ENCODE measurements at places on chromosomes 6 and 20. TPM values are rescaled to one million over a fixed set of nuclear protein-coding genes. Genes with fewer than 3 reads are reported as not detected.

TFAP2C gene
- not detected for total RNA-seq

DNA sequence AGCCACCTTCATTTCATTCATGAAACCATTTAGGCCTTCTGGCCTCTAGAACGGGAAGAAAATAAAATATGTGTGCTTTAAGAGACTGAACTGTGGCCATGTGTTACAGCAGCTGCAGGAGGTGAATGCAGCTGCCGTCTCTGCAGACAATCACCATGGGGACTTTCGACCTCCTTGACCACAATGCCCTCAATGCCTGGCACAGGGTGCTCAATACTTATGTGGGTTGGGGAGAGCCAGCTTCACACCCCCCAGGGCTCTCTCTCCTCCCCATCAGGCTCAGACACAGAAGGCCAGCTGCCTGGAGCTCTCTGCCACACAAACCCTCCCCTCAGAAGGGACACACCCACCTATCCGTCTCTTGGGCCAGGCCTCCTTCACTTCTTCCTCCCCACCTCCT lies 43.5 kb downstream of the ANKRD60 start:
- DNase-seq, result no peak

GRCh38 chr20:13325033-13325432 lies 104.0 kb downstream of the ISM1 start:
- DNase-seq, result no peak

DNA sequence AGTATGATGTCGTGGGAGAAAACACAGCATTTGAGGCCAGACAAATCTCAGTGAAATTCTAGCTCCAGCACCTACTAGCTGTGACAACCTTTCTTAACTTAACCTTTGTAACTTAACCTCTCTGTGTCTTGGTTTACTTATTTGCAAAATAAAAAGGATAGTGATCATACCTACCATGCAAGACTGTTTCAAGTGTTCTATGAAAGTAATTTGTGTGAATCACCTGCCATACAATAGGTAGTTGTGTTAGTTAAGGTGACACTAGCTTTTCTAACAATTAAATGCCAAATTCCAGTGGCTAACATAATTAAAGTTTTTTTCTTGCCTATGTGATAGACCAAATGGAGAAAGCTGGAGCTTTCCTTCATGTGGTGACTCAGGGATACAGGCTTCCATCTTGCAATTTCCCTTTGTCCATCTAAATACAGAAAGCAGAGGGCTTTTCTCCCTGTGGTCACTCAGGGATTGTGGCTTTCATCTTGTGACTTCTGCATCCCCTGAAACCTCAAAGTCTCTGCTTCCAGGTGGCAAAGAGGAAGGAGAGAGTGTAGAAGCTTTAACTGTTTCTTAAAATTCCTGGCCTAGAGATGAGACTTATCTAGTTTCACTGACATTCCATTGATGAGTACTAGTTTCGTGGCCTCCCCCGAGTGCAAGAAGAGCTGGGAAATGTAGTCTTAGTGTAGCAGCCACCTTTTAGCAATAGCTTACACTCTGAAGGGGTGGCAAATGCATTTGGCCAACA lies 311.4 kb downstream of the CLIC5 start:
- no peak for DNase-seq

DNA sequence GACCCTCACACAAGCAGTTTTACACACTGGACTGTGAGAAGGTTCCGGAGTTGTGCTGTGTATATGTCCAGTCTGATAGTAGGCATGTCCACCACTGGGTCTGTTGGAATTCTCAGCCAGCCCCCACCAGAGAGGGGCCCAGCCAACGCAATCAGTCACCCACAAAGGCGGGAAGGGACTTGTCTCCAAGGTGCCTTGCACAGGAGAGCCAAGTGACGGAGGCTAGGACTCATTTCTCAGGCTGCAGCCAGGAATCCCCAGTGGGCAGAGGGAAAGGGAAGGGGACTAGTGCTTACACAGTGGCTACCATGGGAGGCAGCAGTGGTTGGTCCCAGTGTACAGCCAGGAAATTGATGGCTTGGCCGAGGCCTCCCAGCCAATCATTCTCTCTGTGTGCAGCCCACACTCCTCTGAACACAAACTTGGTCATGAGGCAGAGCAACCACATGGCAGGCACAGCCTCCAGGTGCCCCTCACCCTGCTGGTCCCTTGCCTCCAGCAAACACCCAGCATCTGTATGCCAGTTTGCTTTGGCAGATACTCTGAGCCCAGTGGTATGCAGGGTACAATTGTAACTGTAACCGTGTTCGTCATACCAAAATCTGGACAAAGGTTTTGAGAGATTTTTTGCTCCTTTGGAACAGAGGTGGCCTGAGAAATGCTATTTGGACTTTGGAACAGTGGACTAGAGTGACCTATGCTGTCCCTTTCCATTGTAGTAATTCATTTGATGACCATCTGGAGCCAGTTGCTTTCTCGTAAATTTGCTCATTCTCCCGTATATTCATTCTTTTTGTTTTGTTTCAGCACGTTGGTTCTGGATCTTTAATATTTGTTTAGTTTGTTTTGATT lies 72.9 kb upstream of the MYL9 start:
- DNase-seq, result no peak

- peak; percentile 59 for DNase-seq
Measured at GRCh38 chr6:133837801-133838349, 51.0 kb upstream of the TCF21 start.

DNA sequence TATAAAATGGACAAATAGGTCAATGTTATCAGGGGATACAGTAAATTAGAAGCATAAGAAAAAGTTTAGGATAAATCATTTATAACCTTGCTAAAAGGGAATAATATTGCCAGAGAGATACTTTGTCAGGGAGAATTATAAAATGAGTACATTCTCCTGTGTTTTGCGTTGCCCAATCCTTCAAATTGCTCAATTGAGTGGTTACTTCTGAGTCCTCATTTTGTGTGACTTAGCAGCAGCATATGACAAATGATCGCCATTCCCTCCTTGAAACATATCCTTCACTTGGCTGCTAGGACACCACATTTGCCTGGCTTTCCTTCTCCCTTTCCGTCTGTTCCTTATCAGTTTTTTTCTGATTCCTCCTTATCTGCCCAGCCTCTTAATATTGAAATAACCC lies 106.7 kb upstream of the FLRT3 start:
- no peak for DNase-seq

TEAD3 gene
- total RNA-seq, result 26.5 TPM

BFSP1 gene
- total RNA-seq, result 0.57 TPM

DNA sequence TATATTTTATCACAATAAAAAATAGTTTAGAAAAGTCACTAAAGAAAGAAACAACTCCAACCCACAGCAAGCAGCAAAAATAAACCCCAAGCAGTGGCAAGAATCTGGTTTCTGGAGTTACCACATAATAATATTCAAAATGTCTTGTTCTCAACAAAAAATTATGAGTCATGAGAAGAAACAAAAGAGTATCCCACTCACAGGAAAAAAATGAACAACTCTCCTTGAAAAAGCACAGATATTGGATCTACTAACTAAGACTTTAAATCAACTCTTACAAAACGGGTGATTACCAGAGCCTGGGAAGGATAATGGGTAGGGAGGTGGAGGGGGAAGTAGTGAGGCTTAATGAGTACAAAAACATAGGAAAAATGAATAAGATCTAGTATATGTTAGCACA lies 425.6 kb downstream of the PLCB1 start:
- no peak for DNase-seq

DPPA5 gene
- total RNA-seq, result not detected

GRCh38 chr6:131635384-131636340 lies 1.4 kb upstream of the ENPP3 start:
- DNase-seq, result no peak

GATA5 gene
- not detected for total RNA-seq

- no peak for DNase-seq
Measured at GRCh38 chr6:38644951-38645350, 5.2 kb upstream of the BTBD9 start.

DNA sequence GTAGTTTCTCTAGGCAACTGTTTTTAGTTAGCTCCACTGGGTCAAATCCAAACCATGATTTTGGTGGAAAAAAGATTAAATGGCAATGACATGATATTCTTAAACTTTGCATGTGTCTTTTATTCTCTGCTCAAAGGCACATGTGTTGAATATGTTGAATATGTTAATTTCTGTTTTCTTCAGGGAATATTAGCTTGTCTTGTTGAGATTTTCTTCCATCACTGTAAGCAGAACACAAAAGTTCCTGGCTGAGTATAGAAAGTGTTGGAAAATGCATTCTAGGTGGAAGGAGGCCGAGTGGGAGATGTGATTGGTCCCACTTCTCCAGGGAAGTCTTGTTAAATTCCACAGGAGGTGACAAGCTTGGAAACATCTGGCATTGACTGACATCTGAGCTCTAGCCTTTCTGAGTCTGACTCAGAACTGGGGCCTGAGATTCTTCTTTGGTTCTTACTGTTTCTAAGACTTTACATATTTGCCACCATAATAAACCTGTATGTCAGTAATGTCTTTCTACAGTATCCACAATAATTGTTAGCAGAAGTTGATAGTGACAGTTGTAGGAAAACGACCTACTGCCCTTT lies 81.1 kb downstream of the LAMA4 start:
- no peak for DNase-seq

DNA sequence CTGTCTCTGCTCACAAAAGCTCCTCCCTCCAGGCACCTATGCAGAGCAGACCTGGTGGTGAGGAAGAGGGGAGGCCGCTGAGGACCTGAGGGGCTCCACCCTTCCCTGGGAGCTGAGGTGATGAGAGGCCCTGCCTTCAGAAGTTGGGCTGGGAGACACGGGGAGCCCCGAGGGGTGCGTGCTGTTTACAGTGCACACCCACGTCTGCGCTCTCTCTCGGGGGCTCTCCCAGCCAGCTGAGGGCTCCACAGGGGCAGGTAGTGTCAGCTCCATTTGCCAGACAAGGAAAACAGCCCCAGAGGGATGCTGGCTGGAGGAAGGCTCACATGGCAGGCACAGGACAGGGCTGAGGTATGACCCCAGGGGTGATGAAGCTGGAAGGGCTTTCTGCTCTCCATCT lies 13.5 kb upstream of the NOL4L start:
- DNase-seq, result no peak

- peak; percentile 38 for DNase-seq
Measured at GRCh38 chr6:46925563-46926253, 4.0 kb upstream of the ADGRF5 start.

KIAA0408 gene
- 10.4 TPM for total RNA-seq

TXLNB gene
- total RNA-seq, result 170 TPM

DNA sequence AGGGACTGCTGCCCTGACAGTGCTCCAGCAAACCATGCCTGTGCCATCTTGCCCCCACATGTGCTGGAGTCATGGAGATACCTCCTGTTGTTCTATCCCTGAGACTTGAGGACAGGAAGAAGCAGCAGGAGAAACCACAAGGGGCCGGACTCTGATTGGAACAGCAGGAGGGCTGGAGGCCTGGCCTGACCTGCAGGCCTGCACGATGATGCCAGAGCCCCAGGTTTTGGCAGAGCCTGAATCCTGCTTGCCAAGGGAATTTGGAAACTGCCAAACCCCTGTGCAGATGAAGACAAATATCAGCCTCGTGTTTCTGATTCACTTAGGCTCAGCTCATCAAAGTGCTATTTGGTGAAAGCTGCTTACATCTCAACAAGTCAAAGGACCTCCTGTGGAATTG lies 177.6 kb downstream of the MAFB start:
- peak; percentile 61 for DNase-seq

- DNase-seq, result no peak
Measured at GRCh38 chr6:150150458-150150820, 7.6 kb downstream of the PPP1R14C start.

DNA sequence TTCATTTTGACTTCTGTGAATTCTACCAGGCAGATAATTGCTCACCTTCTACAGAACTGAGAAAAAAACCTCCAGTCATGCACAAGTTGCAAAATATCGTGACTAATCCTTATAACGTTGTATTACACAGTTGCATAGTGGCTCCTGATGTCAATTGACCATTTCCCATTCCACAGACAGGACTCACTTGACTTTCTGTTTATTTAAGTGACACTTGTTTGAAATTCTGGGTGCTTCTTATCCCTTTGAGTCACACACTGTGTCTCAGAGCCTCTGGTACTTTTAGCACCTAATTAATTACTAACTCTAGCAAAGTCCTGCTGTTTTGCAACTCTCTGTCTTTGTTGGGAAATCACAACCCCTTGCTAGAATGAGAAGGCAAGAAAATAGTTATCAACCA lies 16.2 kb upstream of the RSPO3 start:
- DNase-seq, result no peak

DEFB123 gene
- not detected for total RNA-seq

TINAG gene
- total RNA-seq, result 0.27 TPM

DNA sequence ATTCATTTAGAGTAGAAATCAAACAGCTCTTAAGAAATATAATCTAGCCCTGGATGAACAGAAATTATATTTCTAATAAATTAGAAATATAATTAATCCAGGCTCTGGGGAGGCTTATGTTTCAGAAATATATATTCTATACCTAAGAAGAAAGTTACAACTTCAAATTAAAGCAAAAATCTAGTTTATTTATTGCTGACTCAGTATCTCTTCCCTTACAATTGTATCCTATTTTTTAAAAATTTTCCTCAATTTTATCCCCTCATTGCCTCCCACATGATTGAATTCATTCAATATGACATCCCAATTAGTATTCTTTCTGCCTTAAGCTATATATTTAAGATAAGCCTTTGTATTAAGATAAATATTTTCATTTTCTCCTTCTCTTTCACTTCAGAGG lies 71.4 kb downstream of the HS3ST5 start:
- DNase-seq, result no peak

FNDC11 gene
- total RNA-seq, result 0.14 TPM

- no peak for DNase-seq
Measured at GRCh38 chr6:141309295-141309694, 823.4 kb upstream of the GJE1 start.

- no peak for DNase-seq
Measured at GRCh38 chr20:64130271-64130670, 22.9 kb upstream of the NPBWR2 start.

- no peak for DNase-seq
Measured at GRCh38 chr6:131890091-131890490, 61.1 kb downstream of the CCN2 start.

NOX3 gene
- not detected for total RNA-seq

GRCh38 chr6:158841358-158841757 lies 22.2 kb upstream of the EZR start:
- DNase-seq, result no peak

- peak; percentile 75 for DNase-seq
Measured at GRCh38 chr20:3768342-3769130, 983 bp upstream of the ADISSP start.

LST1 gene
- 3.3 TPM for total RNA-seq

SLC32A1 gene
- total RNA-seq, result not detected

Measured in psoas muscle (tissue), 8 donors.